Hematopoietic multipotent progenitor cell (in vitro differentiated cells): ENCODE measurements at places on chromosomes 2 and 18. TPM values are rescaled to one million over a fixed set of nuclear protein-coding genes. Genes with fewer than 3 reads are reported as not detected.

DNA sequence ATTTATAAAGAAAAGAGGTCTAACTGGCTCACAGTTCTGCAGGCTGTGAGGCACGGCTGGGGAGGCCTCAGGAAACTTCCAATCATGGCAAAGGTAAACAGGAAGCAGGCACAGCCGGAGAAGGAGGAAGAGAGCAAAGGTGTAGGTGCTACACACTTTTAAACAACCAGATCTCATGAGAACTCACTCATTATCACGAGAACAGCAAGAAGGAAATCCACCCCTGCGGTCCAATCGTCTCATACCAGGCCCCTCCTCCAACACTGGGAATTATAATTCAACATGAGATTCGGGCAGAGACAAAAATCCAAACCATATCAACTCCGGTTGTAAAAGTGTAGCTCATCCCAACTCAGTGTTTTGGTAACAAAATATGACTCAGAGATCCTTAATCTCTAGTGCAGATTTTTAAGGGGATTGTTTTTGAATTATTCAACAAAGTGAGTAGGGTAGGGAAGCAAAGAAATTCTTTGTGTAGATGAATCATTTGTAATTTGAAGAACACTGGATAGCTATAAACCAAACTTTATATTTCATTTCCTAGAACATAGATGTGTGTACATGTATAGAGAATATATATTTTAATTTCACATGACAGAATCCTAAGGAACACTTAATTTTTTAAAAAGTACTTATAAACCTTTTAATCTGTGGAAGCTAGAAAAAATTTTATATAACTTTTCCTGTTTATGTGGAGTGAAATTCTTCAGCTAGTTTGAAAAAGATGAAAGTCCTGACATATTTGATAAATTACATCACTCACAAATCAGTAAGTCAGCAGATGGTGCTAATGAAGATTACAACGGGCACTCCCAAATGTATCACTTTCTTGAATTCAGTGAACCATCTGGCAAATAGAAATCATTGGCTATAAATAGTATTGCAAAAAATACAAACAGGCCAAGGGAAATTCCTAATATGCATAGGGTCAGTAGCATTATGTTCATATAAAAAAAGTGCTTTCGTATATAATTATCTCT, 130.1 kb downstream of the OLA1 start:
- DNase-seq = no peak

DNA sequence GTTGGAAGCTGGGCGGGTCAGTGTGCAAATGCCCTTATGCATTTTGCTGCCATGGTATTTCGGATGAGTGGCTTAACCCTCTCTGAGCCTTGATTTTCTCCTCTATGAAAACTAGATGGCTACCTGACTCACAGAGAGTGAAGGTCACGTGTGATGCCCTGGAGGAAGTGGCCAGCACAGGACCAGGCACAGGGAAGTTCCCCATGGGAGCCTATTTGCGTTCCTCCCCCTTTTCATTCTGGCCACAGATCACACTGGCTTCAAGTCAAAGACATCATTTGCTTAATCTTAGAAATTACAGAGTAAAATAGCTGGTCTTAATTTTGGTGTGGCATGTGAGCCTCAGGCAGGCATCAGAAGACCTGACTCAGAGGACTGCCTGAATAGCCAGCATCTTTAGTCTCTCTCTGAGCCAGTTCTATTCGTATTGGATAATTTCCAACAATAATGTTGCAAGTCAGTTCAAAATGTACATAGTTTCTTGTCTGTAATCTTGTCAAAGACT, 57.6 kb upstream of the CD302 start:
- DNase-seq = no peak

SFTPB gene
- total RNA-seq = not detected

DNA sequence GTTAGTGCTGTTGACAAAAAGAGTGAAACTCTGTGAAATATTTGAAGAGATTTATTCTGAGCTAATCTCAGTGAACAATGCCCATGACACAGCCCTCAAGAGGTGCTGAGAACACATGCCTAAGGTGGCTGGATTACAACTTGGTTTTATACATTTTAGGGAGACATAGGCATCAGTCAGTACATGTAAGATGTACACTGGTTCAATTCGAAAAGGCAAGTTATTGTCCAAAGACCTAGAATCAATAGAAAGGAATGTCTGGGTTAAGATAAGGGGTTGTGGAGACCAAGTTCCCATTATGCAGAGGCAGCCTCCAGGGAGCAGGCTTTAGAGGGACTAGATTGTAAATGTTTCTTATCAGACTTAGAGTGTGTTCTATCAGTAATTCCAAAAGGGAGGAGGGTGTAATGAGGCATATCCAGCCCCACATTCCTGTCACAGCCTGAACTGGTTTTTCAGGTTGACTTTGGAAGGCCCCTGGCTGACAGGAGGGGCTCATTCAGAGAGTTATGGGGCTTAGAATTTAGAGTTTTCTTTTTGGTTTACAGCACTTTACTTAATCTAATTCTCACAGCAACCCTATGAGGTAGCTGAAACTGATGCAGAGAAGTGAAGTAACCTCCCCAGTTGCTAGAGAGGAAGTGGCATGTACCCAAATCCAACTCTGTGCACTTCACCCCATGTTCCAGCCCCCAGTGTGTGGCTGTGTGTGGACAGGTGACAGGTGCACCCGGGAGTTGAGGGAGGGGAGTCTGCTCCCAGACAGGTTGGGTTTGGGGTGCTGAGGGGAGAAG, 28.3 kb upstream of the ASAP2 start:
- no peak for DNase-seq

GULP1 gene
- under 0.01 TPM for total RNA-seq

DNA sequence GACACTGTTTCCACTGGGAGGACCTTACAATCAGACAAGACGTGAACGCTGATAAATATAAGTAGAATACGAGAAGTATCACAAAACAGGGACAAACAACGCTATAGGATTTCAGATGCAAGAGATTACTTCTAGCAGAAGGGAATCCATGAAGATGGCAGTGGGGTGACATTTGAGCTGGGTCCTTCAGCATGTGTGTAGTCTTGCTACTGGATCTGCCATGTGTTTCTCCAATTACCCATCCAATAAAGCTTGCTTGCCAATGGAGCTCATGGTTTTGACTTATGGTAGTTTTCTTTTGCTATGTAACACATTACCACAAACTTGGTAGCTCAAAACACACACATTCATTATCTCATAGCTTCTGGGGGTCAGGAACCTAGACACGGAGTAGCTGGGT, 32.8 kb upstream of the LGALSL start:
- no peak for DNase-seq

VIT gene
- not detected for total RNA-seq

GRCh38 chr2:105828558-105828957, 83.8 kb downstream of the NCK2 start:
- DNase-seq = no peak

DNA sequence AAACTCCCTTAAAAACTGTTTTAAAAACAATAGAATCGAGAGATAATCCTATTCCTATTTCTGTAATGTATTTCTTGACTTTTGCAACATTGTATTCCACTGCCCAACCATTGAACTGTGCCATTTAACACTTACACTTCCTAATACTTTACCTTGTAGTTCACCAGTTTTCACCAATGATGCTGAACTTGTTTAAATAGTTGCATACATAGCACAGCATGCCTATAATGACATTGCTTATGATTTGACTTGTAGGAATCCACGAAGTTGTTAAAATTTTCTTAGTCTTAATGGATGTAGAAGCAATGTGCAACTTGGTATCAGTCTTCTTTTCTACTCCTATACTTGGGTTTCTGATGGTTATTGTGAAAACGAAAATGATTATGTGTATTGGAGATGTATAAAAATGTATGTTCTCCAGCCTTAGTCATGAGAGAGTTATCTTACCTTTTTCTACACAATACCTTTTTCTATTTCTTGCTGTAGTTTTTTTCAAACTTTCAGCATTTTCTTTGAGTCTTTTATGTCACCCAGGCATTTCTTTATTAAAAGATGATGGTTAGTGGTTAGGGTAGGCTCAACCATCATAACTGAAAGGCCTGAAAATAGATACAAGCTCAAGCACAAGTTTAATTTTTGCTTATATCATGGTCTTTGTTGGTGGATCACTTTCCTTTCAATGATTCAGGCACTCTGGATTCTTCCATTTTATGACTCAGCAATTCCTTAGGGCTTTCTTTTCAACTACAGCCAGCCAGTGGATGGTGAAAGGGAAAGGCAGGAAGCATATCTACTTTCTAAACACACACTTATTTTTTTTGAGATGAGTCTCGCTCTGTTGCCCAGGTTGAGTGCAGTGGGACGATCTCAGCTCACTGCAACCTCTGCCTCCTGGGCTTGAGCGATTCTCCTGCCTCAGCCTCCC, 9.4 kb downstream of the GPD2 start:
- DNase-seq = no peak

GPR55 gene
- 0.81 TPM for total RNA-seq

GRCh38 chr18:650428-650858, 7.0 kb upstream of the TYMS start:
- DNase-seq = no peak

CXCR1 gene
- total RNA-seq = under 0.01 TPM

KIF1A gene
- not detected for total RNA-seq

DNA sequence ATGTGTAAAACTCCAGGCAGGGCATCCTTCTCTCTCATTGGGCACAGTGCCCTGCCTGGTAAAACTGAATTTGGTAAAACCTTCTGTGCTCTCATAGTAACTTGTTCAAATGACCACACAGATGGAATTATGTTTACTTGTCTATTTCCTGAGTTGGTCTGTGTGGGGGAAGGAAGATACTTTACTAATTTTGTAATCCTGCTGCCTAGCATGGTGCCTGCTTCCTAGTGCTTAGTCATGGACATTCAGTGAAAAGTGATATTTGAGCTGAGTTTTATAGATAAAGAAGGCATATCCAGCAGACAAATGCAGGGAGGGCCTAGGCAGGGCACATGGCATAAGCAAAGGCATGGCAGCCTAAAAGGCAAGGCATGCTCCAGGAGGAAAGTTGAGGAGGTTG, 199.4 kb downstream of the FSHR start:
- DNase-seq = no peak

DNA sequence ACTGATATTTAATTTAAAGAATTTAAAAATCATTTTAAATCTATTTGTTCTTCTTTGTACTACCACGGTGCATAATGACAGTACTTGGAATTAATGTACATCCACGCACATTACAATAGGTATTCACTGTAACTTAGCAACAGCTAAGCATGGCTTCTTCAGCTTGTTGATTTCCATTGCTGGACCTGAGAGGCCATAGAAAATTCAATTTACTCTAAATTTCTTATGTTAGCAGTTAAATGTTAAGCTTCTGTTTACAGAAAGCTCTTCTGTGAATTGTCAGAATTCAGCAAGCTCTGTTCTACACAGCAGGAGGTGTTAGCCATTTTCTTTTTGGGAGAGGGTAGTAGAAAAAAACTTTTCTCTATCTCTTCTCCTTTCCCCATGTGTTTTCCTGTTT, 1149.3 kb upstream of the CDH2 start:
- no peak for DNase-seq

SLC19A3 gene
- total RNA-seq = not detected

NAT8 gene
- total RNA-seq = 0.27 TPM

TRIP12 gene
- 78.6 TPM for total RNA-seq
